ENCODE measurements at places on chromosomes 5 and 9. TPM values are rescaled to one million over a fixed set of nuclear protein-coding genes. Genes with fewer than 3 reads are reported as not detected.

The PCDHB2 gene
- total RNA-seq, result 13.0 TPM

The SEMA5A gene
- 9.0 TPM for total RNA-seq

The C1QTNF3 gene
- total RNA-seq, result 12.6 TPM

The TAF9 gene
- 103 TPM for total RNA-seq

The SLCO6A1 gene
- total RNA-seq, result 0.41 TPM

The ANKDD1B gene
- total RNA-seq, result 1.2 TPM

The SPATA31A3 gene
- not detected for total RNA-seq

The SLC25A2 gene
- not detected for total RNA-seq

The SHC3 gene
- total RNA-seq, result 49.3 TPM

The HABP4 gene
- total RNA-seq, result 13.9 TPM

The MTX3 gene
- 14.7 TPM for total RNA-seq

DNA sequence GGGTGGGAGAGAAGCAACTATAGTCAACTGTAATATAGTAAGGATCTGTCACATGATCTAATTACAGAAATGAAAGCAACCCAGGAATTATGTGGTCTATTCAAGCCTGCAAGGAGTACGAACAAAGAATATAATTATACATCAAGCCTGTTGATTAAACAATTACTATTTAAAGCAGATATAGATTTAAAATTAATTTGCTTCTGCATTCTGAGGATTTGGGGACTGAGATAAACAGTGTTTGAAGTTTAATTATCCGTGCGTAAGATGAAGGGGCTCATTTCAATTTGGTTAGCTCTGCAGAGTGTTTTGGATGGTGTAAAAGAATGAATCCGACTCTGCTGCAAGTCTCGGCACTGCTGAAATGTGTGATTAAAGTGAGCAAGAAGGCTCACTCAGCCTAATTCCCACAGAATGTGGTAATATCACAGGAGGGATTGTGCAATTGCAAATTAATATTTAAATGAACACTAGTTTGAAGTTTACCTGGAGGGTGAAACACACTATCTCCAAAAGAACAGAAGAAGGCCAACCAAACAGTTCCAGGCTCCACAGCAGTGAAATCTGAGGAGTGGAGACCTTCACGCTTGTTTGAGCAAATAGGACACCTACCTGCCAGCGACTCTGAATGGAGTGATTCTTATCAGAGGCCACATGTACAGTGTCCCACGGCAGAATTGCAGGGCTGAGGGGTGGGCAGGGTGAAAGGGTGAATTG lies 420.6 kb upstream of the SLC30A5 start:
- no peak for DNase-seq

DNA sequence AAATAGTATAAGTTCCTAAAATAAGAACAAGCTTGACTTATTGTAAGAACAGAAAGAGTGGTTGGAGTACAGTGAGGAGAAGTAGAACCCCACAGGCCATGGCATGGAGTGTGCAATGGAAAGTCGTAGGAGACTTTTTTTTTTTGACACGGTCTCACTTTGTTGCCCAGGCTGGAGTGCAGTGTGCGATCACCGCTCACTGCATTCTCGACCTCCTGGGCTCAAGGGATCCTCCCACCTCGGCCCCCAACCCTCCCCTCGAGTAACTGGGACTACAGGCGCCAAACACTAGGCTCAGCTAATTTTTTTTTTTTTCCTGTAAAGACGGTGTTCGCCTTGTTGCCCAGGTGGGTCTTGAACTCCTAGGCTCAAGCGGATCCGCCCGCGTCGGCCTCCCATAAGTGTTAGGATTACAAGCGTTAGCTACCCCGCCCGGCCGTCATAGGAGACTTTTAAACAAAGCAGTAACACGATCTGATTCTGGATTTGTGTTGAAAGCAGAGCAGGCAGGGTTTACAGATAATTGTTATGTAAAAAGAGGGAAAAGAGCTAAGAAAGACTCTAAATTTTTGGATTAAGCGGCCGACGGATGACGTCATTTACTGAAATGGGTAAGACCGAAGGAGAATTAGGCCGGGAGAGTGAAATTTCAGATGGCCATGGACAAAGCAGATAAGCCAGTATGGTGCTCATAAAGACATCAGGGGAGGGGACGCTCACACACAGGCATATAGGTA lies 752 bp downstream of the TSTD2 start:
- no peak for DNase-seq

DNA sequence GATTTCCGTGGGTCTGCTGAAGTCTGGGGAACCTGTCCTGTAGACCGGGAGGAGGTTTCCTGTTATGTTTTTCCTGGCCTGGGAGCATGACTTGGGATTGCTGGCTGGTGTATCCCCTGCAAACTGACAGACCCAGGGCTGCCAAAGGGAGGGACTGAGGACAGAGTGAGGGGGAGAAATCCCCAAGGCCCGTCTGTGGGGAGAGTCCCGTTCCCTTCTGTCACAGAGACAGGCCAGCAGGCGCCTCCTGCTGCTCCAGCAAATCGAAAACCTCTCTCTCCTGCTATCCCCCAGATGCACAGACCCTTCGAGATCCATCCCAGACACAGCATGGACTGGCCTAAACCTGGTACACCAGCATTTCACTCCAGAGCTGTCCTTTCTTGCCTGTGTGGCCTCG lies 56.2 kb upstream of the ALDH1B1 start:
- no peak for DNase-seq

- peak; percentile 18 for DNase-seq
Observed at GRCh38 chr5:171907725-171908343, 98.6 kb downstream of the FBXW11 start.

DNA sequence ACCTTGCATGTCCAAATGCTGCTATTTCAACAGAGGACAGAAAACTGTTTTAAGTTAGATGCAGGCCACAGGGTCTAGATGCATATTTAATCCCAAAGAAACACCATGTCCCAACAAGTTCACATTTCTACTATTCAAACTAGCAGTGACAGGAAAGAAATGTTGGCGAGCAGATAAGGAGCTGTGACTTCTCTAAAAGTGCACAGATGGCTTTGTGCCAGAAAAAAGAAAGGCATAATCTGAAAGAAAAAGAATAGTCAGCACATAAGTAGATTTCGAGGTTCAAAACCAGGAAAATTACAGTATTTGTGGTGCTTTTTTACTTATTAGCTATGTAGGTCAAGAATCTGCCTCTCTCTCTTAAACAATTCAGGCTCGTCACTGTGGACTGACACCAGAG lies 178.3 kb downstream of the DNAH5 start:
- DNase-seq, result no peak

- DNase-seq, result no peak
Observed at GRCh38 chr5:16894236-16895057, 41.6 kb downstream of the MYO10 start.

GRCh38 chr9:116288658-116289057 lies 135.1 kb downstream of the PAPPA start:
- no peak for DNase-seq

DNA sequence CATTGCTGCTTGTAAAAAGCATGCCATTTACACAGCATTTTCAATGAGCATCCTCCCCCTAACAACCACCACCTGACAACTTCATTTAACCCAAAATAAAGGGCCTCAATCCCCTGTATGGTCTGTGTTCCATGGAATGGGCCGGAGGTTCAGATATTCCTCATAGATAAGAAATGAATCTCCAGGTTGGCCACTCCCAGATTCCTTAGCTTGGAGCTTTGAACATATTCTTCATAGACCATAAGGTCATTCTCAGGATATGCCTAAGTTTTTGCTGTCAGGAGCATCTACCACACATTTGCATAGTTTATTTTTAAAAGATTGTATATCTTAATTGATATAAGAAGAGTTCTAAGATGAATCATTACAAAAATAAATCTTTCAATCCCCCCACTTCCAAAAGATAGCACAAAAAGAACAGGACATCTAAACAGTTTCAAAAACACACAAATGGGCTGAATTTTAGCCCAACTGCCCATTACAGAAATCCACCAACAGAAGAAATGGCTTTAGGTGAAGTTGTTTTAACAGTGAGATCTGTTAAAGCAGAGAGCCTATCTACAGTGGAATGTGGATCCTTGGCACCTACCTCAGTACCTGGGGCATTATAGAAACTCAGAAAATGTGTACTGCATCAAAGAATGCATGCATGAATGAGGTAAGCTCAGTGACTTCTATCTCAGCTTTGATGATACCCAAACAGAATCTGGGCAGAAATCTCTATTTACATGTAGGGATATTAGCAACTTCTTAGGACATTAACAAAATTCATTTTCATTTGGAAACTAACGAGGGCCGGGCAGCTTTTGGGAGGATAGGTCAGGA lies 179.8 kb downstream of the SEC61B start:
- no peak for DNase-seq

GRCh38 chr5:146541958-146542849 lies 26.2 kb upstream of the GPR151 start:
- DNase-seq, result no peak

DNA sequence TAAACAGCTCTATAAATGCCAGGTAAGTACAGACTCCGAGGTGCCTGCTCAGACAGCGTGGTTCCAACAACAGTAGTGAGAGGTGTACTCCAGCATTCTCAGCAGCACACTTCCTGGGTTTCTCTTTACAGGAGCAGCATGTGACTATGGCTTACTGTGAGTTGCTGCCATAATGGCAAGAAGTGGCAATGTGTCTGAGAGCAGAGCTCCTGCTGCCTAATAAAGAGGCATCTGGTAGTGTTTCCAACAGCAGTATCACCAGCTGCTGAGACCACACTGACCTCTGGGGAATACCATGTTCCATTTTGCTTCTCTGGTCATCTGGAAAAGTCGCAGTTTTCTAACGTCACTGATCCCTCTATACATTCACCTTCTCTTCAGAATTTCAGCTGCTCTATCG lies 398.2 kb downstream of the SLCO4C1 start:
- DNase-seq, result no peak

DNA sequence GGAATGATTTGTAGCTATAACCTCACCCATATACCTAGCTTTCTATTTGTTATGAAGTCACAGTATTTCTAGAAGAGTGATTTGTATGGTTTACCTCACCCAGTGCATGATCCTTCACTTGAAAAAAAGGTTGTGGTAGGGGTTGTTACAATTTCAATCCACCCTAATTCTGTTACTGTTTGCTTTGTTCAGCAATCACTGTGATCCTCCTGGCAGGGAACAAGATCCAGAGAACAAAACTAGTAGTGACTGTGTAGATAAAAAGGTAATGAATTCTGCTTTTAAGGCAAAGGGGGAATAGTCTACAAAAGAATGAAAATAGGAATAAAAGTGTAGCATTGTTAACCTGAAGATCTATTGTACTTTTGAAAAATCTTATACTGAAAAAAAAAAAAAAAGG lies 191.3 kb upstream of the SH3GL2 start:
- no peak for DNase-seq

GRCh38 chr5:141949511-141949910 lies 8.5 kb downstream of the PCDH12 start:
- DNase-seq, result no peak

DNA sequence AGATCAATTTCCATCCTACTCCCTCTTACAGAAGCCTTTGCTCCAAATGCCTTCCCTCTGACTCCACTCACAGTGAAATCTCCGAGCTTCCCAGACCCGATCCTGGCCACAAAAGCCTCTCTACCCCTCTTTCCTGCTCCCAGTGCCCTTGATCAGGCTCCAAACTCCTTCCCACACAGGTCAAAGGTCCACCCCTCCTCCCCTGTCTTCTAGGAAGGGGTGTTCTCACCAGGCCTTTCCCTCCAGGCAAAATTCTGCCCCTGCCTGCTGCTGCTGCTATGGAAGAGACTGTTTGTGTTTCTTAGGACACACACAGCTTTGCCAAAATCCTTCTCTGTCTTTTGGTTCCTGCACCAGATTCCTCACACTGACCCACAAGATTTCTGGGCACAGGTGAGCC lies 85.8 kb upstream of the ALDH1A1 start:
- no peak for DNase-seq

DNA sequence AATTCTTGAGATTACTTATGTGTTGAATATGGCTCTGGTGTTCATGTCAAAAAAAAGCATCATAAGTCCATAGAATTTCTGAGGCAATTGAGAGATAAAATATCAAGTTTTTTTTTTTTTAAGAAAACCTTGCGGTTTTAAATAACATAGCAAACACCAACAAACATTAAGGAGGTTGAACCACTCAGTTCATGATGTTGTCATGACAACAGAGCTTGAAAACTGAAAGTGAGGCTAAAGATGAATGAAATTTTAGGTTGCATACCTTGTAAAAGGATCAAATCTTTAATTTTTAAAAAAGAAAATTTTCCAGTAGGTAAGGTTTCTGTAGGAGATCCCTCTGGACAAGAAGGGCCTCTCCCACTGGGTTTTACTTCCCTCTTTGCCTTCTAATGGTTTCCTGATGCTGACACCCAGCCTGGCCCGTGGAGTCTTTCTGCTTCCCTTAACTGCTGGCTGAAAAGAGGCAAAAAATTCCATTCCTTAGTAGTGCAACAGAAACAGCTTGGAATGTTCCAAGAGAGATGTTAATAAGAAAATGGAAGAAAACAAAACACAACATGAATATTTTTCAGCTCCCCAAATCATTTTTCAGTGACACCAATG lies 60.0 kb upstream of the FER start:
- no peak for DNase-seq

GRCh38 chr9:90916147-90916734 lies 114.6 kb downstream of the SYK start:
- DNase-seq, result no peak

GRCh38 chr5:34791761-34792244 lies 47.2 kb upstream of the TTC23L start:
- no peak for DNase-seq

- no peak for DNase-seq
Observed at GRCh38 chr5:37197340-37198050, 51.7 kb downstream of the CPLANE1 start.

All from frontal cortex (tissue), 4 donors.